ENCODE measurements at places on chromosomes 3 and 15.
A peak's percentile ranks its signal among the peaks of the same experiment; 100 is the strongest.

GRCh38 chr3:119257654-119258410, 17.2 kb upstream of the B4GALT4 start:
- DNase-seq, result no peak

DNA sequence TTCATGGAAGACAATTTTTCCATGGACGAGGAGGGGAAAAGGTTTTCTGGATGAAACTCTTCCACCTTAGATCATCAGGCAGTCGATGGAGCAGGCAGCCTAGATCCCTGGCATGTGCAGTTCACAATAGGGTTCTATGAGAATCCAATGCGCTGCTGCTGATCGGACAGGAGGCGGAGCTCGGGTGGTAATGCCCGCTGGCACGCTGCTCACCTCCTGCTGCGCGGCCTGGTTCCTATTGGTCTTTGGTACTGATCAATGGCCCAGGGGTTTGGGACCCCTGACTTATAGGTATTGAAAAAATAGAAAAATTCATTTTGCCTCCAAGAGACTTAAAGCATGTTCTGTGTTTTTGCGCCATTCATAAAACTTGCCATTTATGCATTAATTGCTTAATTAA, 793.9 kb upstream of the NR2F2 start:
- no peak for DNase-seq

DNA sequence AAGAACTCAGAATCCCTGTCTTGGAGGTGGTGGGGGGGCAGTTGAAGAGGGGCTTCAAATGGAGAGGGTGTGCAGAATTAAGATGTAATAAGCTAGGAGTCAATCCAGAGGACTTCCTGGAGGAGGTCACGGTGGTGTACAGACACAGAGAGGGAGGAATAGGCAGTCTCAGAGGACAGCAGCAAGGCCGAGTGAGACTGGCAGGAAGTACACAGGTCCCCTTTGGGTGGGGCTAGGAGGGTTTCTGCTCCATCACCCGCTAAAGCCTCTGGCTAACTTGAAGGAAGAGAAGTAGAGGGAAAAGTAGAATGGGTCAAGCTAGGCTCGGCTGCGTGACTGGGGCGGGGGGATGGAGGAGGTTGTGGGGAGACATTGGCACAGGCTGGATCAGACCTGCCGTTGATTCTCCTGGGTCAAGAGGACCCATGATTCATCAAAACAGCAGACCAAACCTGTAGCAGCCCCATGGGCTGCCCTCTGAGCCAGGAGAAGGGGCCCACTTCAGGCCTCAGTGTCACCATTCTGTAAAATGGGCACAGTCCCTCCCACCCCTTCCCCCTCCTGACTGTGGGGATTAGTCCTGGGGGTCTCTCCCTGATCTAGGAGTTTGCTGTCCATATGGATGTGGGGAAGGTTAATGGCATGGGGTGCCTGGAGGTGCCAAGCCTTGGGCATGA, 16.9 kb downstream of the CSPG4 start:
- DNase-seq, result no peak

DNA sequence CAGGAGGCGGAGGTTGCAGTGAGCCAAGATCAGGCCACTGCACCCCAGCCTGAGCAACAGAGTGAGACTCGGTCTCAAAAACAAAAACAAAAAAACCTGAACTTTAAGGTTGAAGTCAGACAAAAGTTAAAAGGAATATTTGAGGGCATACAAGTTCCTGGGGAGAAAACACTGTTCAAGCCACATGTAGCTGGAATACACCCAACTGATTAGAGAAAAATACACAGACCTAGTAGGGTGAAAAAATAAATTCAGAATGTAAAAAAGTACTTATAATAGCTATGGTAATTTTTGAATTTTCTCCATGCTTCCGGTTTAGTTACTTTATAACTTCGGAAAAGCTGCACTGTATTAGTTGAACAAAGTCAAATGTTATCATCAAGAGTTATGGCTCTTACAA, 42.6 kb upstream of the SNTN start:
- no peak for DNase-seq

- no peak for DNase-seq
Measured at GRCh38 chr15:49646891-49647290, 26.0 kb downstream of the DTWD1 start.

GRCh38 chr3:44966795-44967278, 9.1 kb downstream of the ZDHHC3 start:
- DNase-seq, result no peak

DNA sequence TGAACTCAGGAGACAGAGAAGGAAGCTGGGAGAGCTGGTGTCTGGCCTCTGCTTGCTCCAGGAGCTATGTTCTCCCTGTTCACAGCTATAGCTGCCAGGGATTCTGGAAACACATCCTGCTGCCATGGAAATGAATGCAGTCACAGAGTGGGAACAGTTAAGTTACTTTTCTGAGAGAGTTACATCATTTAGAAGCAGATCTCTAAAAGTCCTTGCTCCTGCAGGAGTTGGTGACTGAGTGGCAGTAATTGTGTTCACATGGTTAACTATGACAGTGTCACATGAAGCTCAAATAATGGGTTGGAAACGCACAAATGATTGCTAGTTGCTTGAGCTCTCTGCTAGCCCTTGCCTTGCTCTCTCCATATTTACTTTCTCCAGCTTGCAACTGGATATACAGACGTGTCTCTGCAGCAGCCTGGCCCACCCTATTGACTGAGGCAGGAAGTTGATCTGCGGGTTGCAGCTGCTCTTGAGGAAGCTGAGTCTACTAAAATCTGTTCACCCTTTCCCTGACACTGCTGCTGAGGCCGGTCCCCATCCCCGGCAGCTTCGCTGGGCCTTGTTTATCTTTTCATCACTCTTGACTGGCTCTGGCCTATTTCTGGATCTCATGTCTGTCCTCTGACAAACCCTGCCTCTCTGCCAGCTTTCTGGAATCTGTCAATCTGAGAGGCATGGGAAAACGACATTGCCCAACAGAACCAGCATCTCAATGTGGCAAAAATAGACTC, 16.7 kb upstream of the ISLR start:
- no peak for DNase-seq

DNA sequence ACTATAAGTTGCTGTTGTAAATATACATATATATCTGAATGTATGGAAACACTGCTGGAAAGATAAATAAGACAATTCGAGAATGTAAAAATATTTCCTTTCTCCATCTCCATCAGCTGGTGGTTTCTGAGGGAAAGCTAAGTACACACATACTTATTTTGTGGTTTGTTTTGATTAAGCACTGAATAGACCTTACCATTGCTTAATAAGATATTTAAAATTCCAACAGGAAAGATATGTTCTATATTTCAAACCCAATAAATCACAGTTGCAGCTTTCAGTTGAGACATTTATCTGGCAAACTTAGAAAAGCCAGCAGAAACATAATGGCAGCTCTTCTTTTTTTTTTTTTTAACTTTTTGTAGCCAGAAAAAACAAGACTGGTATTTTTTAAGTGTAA, 160.4 kb downstream of the VGLL3 start:
- no peak for DNase-seq

- no peak for DNase-seq
Measured at GRCh38 chr3:80190051-80190450, 422.3 kb upstream of the ROBO1 start.

- no peak for DNase-seq
Measured at GRCh38 chr3:31777092-31777491, 204.0 kb downstream of the OSBPL10 start.

GRCh38 chr3:42290966-42291714, 25.2 kb upstream of the CCK start:
- DNase-seq, result no peak

- no peak for DNase-seq
Measured at GRCh38 chr15:32649342-32649741, 7.8 kb downstream of the SCG5 start.

DNA sequence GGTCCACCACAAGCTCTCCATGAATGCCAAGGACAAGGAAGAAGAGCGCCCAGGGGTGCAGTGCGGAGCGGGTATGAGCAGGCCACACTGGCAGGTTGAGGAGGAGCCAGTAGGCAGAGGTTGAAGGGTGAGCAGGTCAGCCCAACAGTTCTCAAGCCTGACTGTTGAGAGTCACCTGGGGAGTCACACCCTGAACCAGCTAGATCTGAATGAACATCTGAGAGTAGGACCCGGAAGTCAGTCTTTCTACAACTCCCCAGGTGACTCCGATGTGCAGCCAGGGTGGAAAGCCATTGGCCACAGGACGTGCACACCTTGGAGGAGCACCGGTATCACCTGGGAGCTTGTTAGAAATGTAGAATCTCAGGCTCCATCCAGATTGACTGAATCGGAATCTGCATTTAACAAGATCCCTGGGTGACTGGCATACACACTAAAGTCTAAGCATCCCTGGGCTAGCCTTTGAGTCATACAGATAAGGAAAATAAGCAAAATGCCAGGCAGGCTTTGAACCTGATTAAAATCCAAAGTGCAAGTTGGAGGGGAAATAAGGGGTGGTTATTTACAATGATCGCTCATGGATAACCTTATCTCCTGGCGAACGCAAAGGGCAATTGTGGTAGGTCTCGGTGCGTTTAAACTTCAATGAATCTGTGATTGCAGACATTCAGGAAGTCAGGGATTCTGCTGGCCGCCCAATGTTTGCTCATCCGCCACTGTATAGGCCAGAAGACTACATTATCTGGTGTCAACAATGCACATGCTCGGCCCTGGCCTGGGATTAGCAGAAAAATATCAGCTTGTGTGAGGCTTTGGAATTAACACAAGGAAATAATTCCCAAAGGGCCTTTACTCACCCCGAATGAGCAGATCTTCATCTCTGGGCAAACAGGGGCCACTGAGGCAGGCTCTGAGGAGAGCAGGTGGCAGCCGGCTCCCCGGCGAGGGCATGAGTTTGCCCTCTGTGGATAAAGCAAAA, 11.7 kb upstream of the LYZL4 start:
- DNase-seq, result no peak

DNA sequence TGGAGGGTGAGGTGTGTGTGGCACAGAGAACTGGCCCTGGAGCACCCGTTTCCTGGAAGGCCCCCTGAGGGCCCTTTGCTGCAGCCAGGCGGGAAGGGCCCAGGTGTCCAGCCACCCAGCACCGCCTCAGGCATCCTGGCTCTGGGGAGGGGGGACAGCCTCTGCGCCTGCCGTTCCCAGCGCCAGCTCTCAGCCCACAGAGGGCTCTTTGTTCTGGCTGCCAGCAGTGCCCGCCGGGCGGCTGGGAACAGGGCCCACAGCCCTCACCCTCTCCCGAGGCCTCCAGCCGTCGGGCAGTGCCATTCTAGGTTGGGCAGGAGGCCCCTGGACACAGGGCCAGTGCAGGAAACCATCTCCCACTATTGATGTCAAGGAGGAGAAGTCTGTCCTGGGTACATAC, 8.3 kb downstream of the SLC38A3 start:
- no peak for DNase-seq

GRCh38 chr15:31387479-31388118, 61.0 kb downstream of the KLF13 start:
- DNase-seq, result peak; percentile 81

Measured in vagina (tissue), 2 donors.